Karpas-422 (cell line): ENCODE measurements at places on chromosomes 3 and 15. TPM values are rescaled to one million over a fixed set of nuclear protein-coding genes. Genes with fewer than 3 reads are reported as not detected.

TTLL13 gene
- 0.40 TPM in 1 of 2 replicates, not detected in the other for total RNA-seq

DNA sequence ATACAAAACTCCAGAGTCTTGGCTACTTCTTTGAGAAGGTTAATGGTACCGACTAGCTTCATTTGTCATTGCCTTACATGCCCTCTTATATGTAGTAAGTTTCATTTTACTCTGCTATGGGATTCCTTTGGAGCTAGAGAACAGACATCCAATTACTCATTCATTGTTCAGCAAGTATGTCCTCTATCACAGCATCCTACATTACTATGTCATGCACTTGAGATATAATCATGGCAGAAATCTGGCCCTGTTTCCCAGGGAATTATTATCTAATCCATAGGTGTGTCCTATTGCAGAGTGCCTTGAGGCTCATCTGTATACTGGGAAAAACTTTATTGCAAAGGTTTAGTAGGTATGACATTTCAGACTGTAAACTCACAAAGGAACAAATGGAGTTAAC is 333.1 kb upstream of the NECTIN3 start:
- no peak for DNase-seq

ALCAM gene
- 5.8 and 16.4 TPM in 2 replicates for total RNA-seq

MKRN2OS gene
- total RNA-seq, result not detected in 2 replicates

DNA sequence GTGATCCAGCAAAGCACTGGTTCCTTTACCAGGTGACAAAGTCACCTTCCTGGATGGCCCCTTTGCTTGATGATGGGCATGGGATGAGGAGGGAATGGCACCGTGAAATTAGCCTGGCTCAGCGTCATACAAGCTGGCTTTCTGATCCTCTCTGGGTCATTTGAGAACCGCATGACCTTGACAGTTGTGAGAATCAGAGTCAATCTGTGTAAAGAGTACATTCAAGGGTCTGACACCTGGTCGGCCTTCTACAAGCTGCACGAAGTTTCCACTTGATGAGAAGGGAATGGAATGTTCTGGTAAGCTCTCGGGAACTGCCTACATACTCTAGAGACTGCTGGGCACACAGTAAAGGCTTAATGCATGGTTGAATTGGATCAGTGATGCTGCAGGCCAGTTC is 319.8 kb upstream of the TLE3 start:
- DNase-seq, result no peak

LTF gene
- total RNA-seq, result not detected in 2 replicates

SLITRK3 gene
- not detected in 2 replicates for total RNA-seq

PAQR5 gene
- not detected in 2 replicates for total RNA-seq

PLA2G4E gene
- not detected in 2 replicates for total RNA-seq
